CD4-positive, alpha-beta T cell treated with Interleukin-15 for 4 hours (primary cell): ENCODE measurements at places on chromosomes 7 and 10.

GRCh38 chr10:127151541-127151940 is 44.9 kb downstream of the INSYN2A start:
- no peak for DNase-seq

DNA sequence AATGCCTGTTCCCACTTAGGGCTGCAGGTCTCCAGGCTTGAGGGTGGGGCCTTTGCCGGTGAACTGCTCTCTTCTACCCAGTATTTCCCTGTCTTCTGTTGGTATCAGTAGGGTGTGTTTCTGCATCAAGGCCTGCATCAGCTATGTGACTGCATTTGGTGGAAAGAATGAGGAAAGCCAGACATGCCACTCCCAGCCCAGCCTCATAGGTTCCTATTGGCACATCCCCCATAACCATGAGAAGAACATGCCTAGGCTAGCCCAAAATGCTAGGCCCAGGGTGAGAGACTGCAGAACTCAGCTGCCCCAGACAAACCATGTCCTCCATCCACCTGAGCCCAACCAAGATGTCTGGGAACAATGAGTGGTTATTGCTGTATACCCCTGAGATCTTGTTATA is 380.3 kb upstream of the ADARB2 start:
- DNase-seq: no peak

DNA sequence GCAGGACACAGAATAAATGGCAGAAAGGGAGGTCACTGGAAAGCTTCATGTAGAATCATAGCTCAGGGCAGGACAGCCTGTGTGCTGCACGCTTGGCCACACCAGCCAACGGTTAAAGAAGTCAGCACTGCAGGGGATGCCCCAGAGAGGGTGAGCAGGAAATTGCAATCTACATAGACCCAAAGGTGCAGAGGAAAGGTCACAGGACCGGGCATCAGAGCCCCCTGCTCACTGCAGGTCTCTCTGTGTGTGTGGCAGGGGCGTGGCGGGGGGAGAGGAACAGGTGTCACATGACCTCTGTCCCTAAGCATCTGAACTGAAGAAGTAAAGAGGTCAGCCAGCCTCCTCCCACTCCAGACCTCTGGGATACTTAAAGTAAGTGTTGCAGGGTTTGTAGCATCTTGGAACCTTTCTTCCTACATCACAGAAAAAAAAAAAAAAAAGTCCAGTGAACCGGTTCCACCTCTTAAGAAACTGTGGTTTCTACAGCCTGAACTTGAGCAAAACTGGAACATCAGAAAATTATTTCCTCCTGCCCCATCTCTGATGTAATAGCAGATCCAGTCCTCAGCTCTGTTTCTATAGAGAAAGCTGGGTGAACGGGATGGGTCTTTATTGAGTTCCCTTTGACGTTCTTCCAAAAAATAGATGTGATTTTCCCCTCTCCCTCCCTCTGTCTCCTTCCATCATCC is 64.3 kb downstream of the RGS10 start:
- DNase-seq: peak; percentile 19

DNA sequence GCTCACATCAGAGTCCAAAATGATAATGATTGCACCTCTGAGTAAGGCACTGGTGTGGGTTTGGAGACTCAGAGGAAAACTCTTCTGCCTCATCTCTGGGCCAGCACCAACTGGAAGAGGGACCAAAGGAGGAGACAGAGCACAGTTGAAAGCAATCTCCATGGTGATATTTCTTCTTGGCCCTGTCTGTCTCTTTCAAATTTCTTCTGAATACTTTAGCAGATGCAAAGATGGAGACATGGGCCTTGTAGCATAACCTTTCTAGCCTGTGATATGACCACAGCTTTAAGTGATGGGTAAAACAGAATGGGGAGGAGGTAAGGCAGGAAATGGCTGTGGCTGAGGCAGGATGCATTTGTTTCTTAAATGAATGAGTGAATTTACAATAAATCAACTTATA is 12.2 kb upstream of the GIMAP7 start:
- peak; percentile 60 for DNase-seq

- no peak for DNase-seq
Measured at GRCh38 chr10:132363921-132364593, 32.1 kb downstream of the LRRC27 start.

DNA sequence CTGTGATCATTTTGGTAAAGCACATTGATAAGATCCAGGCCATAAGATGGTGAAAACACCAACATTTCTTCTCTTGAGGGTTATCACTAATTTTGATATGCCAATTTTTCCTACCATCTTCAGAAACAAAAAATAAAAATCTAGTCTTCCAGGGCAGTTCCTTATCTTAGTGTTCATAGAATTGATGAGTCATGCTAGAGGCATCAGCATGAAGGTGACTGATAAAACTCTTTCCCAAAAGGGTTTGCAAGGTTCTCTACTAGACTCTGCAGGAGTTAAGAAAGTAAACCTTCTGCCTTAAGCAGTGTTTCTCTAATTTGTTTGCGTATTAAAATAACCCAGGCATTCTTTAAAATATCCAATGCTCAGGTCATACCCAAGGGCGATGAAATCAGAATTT is 483.1 kb upstream of the CNTNAP2 start:
- DNase-seq: no peak

DNA sequence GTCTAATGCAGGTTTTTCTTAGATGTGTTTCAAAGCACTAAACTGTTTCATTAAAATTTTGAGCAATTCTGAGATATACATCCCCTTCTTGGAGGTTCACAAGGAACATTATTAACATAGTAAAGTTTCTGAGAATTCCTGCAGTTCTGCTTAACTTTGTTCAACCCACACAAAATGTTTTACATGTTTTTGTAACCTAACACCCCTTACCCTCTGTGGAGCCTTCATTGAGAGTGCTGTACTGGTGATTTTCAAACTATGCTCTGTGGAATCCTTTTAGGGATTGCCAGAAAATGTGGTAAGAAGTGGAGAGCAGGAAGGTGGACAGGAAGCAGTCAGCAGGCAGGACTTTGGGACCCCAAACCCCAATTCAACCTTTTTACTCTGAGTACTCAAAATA is 53.6 kb upstream of the ABCB5 start:
- no peak for DNase-seq

- DNase-seq: no peak
Measured at GRCh38 chr7:132800522-132800921, 224.3 kb upstream of the PLXNA4 start.

DNA sequence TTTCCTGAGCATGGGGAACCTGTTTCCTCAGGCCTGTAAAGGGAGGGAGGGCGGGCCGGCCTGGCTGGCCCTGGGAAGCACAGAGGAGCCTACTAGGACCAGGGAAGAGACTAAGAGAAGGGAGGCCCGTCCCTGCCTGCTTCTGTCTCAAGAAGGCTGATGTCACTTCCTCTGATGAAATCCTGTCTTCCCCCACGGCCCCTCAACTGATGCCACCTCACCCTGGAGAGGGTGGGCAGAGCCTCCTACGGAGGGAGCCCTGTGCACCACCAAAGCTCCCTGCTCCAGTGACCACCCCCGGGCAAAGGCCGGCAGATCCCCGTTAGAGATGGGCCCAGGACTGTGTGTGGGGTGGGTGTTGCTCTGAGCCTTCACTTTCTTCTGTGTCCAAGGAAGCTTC is 1.0 kb upstream of the PILRA start:
- no peak for DNase-seq

DNA sequence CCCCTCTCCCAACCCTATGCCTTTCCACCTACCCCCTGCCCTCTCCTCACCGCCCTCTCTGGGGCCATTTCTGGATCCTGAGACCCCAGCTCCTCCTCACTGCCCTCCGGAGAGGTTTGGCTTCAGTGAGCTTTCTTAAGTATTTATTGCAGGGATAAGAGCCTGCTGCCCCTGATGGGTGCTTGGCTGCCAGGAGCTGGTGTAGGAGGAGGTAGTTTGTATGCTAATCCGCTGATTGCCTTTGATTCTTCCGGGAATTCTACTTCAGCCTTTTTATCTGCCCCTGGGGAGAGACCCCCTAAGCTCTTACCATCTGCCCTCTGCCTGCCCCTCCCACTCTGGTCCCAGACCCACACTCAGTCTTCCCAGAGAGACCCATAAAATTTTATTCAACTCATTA is 263.5 kb upstream of the PODXL start:
- no peak for DNase-seq

DNA sequence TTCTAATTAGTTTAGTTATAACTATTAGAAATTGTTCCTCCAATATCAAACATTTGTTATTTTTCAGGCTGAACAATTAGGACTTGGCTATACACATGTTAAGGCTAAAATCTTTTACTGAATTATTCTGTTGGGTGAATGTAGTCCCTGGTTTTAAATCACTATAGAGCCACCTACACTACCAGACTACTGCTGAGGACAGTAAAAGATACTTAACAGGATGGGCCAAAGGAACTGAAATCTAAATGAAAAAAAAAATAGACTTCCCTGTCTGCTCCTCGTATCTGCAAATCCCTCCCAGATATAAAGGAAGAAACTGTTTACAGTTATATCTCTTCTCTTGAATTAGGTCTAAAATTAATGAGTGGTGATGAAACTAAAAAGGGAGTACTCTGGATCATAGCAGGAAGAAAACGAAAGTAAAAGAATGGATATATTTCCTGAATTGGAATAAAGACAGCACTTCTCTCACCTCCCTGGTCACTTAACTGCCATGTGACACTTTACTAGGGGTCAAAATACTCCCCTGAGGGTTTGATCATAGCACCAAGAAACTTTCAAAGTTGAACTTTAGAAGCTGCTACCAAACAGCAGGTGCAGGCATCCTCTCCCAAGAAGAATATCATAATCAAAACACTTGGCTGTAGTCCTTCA is 12.7 kb downstream of the FBXW4 start:
- no peak for DNase-seq

GRCh38 chr10:71737834-71738197 is 18.2 kb upstream of the C10orf105 start:
- DNase-seq: no peak

- no peak for DNase-seq
Measured at GRCh38 chr7:88071994-88072714, 138.1 kb downstream of the ADAM22 start.

DNA sequence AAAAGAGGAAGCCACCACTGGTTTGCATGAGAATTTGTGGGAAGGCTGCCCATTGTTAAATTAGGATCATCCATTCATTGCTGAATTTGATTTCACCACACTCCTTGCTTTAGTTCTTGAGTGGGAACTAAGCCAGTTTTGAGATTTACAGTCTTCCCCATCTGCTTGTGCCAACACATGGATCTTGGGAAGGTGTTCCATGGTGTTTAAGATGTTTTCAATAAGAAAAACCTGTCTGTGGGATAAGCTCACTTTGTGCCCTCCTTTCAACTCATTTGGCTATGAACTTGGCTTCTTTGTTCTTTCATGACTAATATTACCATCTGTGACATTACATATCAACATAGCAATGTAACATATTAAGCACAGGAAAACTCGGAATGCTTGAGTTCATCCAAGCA is 73.2 kb downstream of the INHBA start:
- DNase-seq: no peak

DNA sequence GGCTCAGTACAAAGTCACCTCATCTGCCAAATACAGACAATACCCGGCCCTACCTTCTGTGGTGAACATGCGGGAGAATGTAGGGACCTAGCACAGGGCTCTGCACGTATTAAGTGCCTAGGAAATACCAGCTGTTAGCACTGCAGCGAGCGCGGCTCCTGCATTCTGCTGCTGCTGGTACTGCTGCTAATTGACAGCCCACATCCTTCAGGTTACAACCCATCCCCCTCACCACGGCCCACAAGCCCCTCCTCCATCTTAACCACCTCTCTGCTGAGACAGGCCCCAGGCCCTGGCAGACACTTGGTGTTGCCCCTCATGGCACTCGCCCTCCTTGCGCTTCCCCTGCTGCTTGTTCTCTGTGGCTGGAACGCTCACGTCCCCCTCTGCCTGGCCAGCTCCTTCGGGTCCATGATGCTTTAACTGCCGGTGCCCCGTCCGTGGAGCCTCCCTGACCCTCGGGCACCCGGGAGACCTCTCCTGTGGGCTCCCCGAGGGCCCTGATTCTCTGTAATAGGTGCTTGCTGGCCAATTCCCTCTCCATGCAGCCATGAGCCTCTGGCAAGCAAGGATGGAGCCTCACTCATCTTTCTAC is 53.3 kb upstream of the LOXL4 start:
- no peak for DNase-seq

DNA sequence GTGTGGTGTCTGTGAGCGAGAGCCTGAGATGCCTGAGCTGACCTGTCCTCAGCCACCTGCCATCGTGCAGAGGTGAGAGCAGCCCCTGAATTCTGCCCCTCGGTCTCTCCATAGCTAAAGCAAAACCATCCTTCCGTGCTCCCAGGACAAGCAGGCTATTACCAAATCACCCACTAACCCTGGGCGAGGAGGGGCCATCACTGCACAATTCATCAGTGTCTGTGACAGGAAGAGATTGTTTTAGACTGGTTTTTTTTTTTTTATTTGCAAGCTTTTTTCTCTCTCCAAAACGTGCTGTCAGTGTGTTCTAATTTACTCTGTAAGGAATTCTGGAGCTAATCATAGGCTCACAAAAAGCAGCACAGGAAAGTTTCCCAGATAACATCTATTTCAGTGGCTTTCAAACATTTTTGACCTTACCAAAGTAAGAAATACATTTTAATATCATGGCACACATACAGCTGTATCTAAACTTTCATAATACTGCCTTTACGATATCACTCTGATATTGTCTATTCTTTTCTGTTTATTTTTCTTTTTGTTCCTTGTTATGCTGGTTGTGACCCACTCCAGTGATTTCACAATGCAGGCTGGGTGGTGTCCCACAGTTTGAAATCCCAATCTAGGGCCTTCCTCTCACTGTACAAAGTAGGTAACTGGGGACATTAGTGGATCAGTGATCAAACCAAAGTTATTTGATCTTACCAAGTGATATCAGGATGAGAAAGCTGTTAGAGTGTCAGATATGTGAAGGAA is 62.8 kb downstream of the EGFR start:
- DNase-seq: no peak

GRCh38 chr7:37480041-37481031 is 31.7 kb upstream of the ELMO1 start:
- no peak for DNase-seq

DNA sequence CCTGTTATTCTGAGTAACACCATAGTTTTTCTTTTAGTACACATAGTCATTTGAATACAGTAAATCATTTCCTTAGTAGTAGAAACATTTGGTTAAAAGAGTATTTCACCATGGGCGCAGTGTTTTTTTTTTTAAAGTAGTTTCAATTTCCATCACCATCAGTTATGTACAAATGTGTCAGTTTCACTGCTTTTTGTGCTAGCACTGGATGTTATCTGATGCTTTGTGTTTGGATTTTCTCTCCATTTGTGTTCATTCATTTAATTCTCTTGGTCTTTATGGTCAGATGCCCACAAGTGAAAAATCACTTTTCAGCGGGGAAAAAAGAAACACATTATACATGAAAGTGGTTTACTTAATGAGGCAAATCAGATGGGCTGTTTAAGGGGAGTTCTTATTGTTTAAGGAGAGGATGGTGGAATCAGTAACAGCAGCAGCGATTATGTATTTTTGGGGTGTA is 16.0 kb upstream of the HK1 start:
- no peak for DNase-seq

GRCh38 chr7:44769776-44770294 is 21.2 kb downstream of the ZMIZ2 start:
- DNase-seq: peak; percentile 30

DNA sequence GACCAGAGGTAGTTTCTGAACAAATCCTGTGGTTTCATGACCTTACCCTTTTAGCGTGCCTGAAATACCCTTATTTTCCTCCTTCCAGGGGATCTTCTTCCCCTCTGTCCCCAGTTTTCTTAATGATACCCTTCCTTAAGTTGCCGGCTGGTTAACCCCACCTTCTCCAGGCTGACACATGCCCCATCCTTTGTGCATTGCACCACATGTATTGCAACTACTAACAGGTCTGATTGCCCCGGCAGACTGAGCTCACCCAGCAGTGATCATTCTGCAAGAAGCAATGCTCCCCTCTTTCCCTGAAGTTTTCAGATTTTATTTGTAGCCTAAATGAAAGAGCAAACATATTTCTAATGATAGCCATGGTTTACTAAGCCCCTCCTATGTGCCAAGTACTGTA is 108.2 kb downstream of the HIP1 start:
- no peak for DNase-seq
